ENCODE measurements at places on chromosomes 3 and 15.
A peak's percentile ranks its signal among the peaks of the same experiment; 100 is the strongest.

- no peak for DNase-seq
These were observed 145.0 kb upstream of the MCTP2 start for GRCh38 chr15:94086341-94086740.

DNA sequence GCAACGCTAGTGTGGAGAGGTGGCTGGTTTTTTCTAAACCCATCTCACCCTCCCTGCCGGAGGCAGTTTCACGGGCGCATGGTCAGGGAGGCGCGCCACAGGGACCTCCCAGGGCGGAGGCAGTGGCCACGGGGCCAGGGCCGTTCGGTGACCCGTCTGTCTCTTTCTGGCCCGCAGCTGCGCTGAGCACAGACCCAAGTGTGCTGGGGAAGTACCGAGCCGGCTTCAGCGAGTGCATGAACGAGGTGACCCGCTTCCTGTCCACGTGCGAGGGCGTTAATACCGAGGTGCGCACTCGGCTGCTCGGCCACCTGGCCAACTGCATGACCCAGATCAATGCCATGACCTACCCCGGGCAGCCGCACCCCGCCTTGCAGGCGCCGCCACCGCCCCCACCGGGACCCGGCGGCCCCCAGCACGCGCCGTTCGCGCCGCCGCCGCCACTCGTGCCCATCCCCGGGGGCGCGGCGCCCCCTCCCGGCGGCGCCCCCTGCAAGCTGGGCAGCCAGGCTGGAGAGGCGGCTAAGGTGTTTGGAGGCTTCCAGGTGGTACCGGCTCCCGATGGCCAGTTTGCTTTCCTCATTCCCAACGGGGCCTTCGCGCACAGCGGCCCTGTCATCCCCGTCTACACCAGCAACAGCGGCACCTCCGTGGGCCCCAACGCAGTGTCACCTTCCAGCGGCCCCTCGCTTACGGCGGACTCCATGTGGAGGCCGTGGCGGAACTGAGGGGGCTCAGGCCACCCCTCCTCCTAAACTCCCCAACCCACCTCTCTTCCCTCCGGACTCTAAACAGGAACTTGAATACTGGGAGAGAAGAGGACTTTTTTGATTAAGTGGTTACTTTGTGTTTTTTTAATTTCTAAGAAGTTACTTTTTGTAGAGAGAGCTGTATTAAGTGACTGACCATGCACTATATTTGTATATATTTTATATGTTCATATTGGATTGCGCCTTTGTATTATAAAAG lies 1.8 kb downstream of the HES1 start:
- peak; percentile 50 for DNase-seq

GRCh38 chr15:97881346-97881965 lies 79.0 kb upstream of the ARRDC4 start:
- DNase-seq, result no peak

GRCh38 chr15:68371160-68371559 lies 60.8 kb downstream of the ITGA11 start:
- no peak for DNase-seq

GRCh38 chr15:33393546-33393945 lies 82.8 kb downstream of the RYR3 start:
- DNase-seq, result no peak

- no peak for DNase-seq
These were observed 133.5 kb downstream of the SNRPN start for GRCh38 chr15:25088261-25088790.

DNA sequence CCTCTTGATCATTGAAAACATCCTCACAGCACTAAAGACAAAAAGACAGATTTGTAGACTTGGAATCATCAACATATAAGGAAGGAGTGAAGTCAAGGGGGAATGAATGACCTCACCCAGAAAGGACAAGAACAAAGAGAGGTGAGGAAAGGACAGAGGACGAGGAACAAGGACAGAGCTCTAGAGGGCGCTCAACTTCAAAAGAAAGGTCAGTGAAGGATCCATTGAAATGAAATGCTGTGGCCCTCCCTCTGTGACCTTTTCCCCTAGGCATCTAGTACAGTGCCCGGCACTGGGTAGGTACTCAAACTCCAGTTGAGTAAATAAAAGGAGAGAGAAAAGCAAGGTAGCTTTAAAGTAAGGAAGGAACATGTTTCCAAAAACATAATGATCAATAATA lies 2.6 kb downstream of the ATP8B4 start:
- peak; percentile 36 for DNase-seq

DNA sequence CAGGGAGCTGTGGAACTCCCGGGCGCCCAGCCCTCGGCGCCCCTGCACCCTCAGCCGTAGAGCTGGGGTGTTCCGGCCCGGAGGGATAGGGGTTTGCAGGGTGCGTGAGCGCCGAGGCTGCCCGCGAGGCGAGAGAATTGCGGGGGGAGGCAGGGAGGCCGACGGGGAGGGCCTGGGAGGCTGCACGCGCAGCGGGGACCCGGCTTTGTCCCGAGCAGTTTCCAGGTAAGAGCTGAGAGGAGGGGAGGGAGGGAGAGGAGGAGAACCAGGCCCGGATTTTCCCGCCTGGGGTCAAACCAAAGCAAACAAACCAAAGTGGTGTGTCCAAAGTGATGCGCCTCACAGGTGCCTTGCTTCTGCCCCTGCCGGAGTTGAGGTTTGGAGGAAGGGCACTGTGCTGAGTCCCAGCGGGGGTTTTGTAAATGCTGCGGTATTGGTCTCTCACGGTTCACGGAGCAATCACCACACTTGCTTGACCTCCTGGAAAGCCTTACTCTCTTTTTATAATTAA lies 146.4 kb downstream of the TJP1 start:
- DNase-seq, result no peak

DNA sequence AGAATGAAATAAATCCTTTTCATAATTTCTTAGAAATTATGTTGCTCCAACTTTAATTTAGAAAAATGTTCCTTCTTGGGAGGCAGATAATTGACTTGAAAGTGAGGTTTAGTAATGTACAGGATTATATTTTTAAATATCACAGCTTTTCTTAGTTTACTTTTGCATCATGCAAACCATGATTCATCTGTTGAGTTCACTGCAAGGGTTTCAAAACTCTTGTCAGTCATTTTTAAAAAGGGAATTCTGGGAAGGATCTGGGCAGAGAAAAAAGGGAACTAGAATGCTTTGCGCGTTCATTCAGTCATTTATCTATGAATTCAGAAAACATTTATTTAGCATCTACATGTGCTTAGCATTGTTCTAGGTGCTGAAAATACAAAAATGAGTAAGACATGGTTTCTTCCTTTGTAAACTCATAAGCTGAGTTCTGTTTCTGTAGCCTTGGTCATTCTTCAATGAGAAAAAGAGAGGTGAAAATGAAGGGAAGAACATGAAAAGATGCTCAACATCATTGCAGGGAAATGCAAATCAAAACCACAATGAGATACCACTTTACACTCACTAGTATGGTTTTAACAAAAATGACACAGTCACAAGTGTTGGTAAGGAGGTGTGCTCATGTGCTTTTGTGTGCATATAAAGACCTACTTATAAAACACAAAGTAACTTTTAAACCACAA lies 209.1 kb downstream of the NR1D2 start:
- DNase-seq, result no peak

DNA sequence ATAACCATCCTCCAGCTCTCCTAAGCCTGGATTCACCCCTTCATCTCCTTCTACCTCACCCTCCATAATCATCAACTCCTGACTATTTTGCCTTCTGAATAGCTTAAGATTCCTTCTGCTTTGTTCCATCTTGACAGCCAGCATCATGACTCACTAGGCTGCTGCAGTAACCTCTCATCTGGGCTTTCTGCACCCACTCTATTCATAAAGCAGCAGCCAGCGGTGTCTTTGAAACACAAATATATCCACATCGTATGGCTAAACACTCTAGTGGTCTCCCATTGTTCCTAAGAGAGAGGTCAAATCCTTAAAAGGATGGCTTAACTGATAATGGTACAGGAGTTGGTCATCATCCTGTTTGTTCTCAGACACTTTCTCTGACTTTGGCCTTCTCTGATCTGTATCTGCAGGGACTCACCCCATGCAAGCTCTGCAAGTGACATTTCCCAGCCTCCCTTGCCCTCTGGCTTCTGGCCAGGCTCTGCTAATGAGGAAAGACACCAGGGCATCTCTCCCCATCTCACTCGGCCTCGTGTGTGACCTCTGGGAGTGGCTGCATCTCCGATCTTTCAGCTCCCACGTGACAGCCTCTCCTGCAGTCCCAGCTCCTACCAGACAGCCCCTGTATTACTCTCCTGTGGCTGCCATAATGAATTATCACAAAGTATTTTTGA lies 6.2 kb downstream of the GRK7 start:
- DNase-seq, result no peak

GRCh38 chr3:145531548-145531947 lies 629.4 kb downstream of the PLOD2 start:
- DNase-seq, result no peak

DNA sequence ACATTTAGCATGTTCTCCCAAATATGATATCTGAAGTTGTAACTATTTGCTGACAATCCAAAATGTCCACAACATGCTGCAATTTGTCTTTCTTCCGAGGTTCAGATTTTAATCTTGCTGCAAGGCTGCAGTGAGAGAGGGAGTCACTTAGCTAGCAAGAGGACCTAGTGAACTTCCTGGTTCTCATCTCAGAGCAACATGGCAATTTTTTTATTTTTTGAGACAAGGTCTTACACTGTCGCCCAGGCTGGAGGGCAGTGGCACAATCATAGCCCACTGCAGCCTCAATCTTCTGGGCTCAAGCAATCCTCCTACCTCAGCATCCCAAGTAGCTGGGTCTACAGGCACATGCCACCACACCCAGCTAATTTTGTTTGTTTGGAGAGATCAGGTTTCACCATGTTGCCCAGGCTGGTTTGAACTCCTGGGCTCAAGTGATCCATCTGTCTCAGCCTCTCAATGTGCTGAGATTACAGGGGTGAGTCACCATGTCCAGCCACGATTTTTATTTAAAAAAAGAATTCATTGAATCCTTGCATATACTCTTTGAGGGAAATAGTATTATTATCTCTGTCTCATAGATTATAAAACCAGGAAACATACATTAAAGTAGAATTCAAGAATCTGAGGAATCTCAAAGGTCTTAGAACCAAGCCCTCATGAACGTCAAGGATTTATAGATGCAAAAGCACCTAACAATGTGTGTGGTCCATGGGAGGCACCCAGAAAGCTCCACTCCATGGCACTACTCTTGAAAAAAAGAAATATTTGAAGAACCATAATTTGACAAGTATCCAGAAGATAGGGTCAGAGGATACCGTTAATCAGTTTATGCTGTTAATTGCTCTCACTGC lies 9.1 kb downstream of the HDC start:
- DNase-seq, result no peak

GRCh38 chr15:69557020-69557706 lies 104.5 kb downstream of the RPLP1 start:
- no peak for DNase-seq

GRCh38 chr3:117932441-117932840 lies 1102.2 kb downstream of the IGSF11 start:
- DNase-seq, result no peak

DNA sequence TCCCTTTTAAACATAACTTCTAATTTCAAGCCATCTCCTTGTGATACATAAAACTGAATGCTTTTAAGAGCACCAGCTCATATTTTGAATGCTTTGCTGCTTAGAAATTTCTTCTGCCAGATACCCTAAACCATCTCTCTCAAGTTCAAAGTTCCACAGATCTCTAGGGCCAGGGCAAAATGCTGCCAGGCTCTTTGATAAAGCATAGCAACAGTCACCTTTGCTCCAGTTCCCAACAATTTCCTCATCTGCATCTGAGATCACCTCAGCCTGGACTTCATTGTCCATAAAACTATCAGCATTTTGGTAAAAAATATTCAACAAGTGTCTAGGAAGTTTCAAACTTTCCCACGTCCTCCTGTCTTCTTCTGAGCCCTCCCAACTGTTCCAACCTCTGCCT lies 17.5 kb downstream of the OSTN start:
- no peak for DNase-seq

- DNase-seq, result peak; percentile 12
These were observed 10.9 kb downstream of the LRRFIP2 start for GRCh38 chr3:37163262-37164015.

DNA sequence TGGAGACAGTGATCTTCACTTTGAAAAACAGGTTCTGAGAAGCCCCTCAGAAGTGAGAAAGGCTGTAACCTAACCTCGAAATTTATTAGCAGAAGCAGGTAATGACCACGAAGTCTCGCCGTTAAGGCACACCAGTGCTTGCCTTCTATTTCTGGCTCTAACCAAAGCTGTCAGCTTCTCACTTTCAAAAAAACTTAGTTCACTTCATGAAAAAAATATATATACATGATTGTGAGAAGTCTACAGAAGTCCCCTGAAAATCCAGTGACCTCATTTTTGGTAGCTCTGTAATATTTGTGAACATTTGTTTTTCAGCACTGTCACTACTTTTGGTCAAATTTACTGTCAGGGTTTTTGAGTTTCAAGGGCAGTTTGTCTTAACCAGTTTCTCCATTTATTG lies 19.1 kb upstream of the AKAP13 start:
- DNase-seq, result no peak

- DNase-seq, result no peak
These were observed 34.4 kb upstream of the SLC6A1 start for GRCh38 chr3:10957976-10958749.

DNA sequence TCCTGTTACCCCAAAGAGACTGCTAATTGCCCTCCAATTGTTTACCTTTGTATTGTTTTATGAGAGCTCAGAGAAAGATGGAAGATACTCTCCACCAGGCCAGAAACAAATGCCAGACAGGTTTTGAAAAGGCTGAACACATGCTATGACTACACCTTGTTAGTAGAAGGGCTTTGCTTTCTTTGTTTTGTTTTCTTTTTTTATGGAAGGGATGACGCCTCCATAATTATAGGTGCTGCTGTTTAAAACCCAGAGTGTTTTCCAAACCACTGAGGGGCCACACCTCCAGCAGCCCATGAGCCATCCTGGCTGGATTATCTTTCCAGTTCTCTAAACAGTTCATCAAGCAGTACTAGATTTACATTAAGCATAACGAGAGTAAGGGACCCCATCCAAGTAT lies 5.6 kb upstream of the FOXP1 start:
- DNase-seq, result no peak

DNA sequence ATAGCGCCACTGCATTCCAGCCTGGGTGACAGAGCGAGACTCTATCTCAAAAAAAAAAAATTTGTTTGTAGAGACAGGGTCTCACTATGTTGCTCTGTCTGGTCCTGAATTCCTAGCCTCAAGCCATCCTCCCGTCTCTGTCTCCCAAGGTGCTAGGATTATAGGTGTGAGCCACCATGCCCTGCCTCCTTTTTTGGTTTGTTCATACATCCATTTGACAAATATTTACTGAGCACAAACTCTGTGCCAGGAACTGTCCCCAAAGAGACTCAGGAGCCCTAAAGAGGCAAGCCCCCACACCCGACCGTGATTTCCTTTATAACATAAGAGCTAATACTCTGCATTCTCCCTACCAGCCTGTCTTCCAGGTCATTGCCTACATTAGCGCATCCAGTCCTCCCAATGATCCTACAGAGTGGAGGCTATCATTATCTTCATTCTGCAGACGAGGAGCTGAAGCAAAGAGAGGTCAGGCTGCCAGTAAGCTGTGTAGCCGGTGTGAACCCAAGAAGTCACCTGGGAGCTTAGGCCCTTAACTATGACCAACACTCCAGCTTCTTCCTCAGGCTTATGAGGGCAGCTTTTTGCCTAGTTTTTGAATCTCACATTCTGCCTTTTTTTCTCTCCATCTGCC lies 6.3 kb upstream of the PXK start:
- DNase-seq, result no peak
